Activated T-helper 2 cell treated with anti-CD3 and anti-CD28 coated beads, Interferon-gamma antibody, Interleukin-2, Interleukin-4, amounts not matched to agents 10 μg/mL and 5 μg/mL and 100 μg/mL, durations not matched to agents 14 hours and 24 hours and 36 hours (primary cell): ENCODE measurements at places on chromosomes 12 and 14. TPM values are rescaled to one million over a fixed set of nuclear protein-coding genes. Genes with fewer than 3 reads are reported as not detected.

CHFR gene
- total RNA-seq, result 55.0 and 59.9 TPM in 2 replicates

SLCO1C1 gene
- total RNA-seq, result not detected in 2 replicates

POTEM gene
- total RNA-seq, result not detected in 2 replicates

RDH11 gene
- total RNA-seq, result 78.4 and 82.9 TPM in 2 replicates

ARG2 gene
- total RNA-seq, result 19.2 and 21.1 TPM in 2 replicates

DNA sequence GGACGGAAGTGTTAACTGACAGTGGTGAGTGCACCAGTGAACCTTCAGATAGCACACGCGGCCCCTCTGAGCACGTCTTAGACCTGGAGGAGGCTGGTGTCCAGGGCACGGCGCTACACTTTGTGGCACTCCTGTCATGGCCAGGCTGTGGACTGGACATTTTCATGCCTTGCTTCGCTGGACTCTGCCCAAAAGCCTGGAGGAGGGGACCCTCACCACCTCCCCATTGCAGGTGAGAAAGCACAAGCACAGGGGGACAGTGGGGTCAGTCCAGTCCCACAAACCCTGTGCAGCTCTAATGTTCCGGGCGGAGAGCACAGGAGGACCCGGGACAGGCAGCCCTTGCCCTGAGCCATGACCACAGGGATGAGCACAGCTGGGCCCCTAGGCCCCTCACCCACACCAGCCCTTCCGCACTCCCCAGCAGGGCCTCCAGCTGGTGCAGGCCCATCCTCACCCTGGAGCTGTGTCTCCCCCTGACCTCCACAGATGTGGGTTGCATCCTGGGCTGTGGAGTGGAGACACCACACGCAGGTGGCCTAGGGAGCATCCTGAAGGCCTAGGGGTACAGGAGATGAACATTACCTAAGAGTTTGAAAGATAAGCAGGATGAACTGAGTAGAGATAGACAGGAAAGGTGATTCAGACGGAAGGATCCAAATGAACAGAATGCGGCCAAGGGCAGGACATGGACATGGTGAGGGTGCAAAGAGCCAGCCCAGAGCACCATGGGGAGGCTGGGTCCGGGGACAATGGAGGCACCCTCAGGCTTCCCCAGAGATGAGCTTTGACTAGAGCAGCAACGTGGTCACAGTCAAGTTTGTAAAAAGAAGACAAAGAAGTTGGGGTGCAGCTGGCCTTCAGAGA, 132.8 kb downstream of the BCL11B start:
- no peaks in the 10 kb centered on the region for H3K36me3 ChIP-seq
- no peaks in the 10 kb centered on the region for H3K27me3 ChIP-seq
- H3K4me3 ChIP-seq, result no peak overlapping the region
- H3K27ac ChIP-seq, result no peak overlapping the region

GRCh38 chr14:75280831-75281653, 2.4 kb downstream of the FOS start:
- no peak for DNase-seq
- H3K27me3 ChIP-seq, result peaks cover 40% of the 10 kb centered on the region
- no peak overlapping the region for H3K27ac ChIP-seq

GRCh38 chr12:54273981-54274380, 5.9 kb downstream of the CBX5 start:
- peaks cover 51% of the 10 kb centered on the region for H3K4me1 ChIP-seq
- H3K36me3 ChIP-seq, result peaks cover 55% of the 10 kb centered on the region
- H3K4me3 ChIP-seq, result no peak overlapping the region
- no peak for DNase-seq
- no peaks in the 10 kb centered on the region for H3K27me3 ChIP-seq

GRCh38 chr14:51981218-51981854, 8.0 kb upstream of the RTRAF start:
- DNase-seq, result no peak
- peaks cover 2% of the 10 kb centered on the region for H3K27me3 ChIP-seq
- peaks cover 10% of the 10 kb centered on the region for H3K4me1 ChIP-seq
- no peak overlapping the region for H3K4me3 ChIP-seq
- no peak overlapping the region for H3K27ac ChIP-seq

DNA sequence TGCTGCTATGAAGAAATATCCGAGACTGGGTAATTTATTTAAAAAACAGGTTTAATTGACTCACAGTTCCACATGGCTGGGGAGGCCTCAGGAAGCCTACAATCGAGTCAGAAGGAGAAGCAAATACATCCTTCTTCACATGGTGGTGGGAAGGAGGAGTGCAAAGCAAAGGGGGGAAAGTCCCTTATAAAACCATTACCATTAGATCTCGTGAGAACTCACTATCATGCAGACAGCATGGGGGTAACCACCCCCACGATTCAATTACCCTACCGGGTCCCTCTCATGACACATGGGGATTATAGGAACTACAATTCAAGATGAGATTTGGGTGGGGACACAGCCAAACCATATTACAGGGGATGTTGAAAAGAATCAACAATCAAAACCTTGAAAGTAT, 74.9 kb downstream of the PPM1H start:
- no peaks in the 10 kb centered on the region for H3K4me1 ChIP-seq
- H3K27me3 ChIP-seq, result peaks cover 4% of the 10 kb centered on the region
- DNase-seq, result no peak
- no peaks in the 10 kb centered on the region for H3K36me3 ChIP-seq
- no peak overlapping the region for H3K4me3 ChIP-seq
- H3K27ac ChIP-seq, result no peak overlapping the region

DNA sequence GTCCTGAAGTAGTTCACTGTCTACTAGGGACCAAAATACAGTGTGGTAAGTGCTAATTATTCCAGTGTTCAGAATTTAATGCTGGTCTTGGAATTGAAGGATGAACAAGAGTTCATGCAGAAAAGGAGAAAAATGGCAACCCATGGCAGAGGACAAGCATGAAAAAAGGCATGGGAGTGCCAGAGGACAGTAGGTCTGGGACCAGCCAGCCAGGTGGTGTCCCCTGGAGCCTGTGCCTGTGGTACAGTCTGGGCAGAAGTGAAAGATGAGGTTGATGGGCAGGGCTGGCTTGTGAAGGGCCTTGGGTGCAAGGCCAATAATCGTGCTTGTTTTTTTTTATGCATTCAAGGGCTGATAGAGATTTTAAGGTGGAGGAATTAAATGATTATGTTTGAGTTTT, 21.0 kb downstream of the C12orf75 start:
- H3K4me1 ChIP-seq, result peaks cover 70% of the 10 kb centered on the region
- peak overlapping the region; percentile 82 for H3K27ac ChIP-seq
- peak overlapping the region; percentile 46 for H3K4me3 ChIP-seq
- DNase-seq, result no peak
- no peaks in the 10 kb centered on the region for H3K27me3 ChIP-seq

DNA sequence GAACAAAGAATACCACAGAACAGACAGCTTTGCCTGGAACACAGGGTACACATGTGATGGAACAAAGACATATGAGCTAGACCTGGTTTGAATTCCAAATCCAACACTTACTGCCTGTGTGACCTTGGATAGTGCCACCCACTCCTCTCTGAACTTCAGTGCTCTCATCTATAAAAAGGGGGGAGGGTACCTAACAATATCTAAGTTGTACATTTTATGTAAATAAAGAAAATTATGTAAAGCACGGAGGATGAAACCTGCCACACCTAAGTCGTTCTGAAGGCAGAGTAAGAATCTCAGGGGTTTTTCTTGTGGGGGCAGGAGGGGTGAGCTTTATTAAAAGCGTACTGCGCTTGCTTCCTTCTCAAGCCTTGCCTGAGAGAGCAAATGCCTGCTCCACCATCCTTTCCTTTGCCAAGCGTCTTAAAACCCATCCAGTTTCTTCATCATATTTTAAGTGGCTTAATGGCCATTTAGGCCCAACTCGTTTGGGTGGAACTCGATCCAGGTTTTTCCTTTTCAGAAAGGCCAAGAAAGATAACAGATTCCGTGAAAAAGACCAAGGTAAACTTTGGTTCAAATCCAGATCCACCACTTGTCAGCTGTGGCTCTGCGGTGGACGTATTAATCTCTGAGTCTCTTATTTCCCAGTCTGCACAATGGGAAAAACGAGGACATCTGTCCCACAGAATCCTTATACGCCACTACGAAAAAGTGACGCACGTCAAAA, 946 bp downstream of the DDX24 start:
- no peaks in the 10 kb centered on the region for H3K27me3 ChIP-seq
- peaks cover 51% of the 10 kb centered on the region for H3K4me1 ChIP-seq
- peak overlapping the region; percentile 100 for H3K27ac ChIP-seq
- H3K4me3 ChIP-seq, result peak overlapping the region; percentile 99

DNA sequence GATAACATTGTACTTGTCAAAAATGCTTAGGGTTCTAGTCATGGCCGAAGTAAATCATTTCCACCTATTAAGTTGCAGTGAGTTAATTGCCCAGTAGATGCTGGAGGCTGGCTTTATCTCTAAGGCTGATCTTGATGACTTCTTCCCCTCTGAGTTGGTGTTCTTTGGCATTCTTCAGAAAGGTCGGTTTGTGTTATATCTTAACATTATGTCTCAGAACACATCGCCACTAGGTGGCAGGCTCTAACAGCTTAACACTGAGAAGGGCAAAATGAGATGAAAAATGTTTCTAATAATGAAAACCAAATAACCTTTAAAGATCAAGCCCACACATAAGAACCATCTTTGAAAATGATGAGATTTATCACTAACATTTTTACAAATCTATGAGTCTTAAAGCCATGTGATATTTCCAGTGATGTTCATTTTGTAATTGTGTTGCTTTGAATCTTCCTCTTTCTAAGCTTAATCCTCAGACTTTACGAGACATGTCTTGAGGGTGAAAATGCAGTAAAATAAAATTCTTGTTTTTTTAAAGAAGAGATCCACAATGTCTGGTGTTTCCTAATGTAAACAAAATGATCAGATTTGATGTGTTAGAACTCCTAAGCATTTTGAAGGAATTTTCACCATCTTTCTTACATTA, 28.6 kb downstream of the SUDS3 start:
- peak; percentile 21 for DNase-seq
- no peak overlapping the region for H3K27ac ChIP-seq
- H3K4me1 ChIP-seq, result peaks cover 8% of the 10 kb centered on the region
- H3K27me3 ChIP-seq, result no peaks in the 10 kb centered on the region

GRCh38 chr12:20514598-20514997, 146.3 kb downstream of the PDE3A start:
- H3K4me3 ChIP-seq, result no peak overlapping the region
- DNase-seq, result no peak
- no peaks in the 10 kb centered on the region for H3K4me1 ChIP-seq
- no peak overlapping the region for H3K27ac ChIP-seq
- no peaks in the 10 kb centered on the region for H3K27me3 ChIP-seq

DNA sequence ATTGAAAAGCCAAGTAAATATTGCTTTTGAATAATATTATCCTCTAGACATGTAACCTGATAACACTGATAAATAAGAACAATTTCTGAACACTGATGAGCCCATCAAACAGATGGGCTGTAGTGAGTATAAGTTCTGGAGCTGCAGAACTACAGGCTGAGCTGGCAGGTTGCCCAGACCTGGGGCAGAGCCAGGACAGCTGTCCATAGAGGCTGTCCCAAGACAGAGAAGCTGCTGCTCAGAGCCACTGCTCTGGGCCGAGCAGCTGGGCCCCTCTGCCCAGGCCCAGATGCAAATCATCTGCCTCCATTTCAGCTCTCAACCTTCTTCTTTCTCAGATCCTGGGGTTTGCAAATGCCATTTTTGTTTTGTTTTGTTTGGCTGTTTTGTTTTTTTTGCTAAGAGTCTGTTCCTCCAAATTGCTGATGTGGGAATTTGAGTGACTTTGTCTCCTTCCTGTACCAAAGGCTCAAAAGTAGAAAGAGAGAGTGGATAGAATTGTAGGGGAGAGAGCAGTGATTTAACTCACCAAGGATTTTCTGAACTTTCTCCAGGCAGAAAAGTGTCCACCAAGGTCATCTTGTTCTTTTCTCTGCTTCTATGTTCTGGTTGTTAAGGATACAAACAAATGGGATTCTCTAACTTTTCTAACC, 4.0 kb upstream of the TESPA1 start:
- peaks cover 24% of the 10 kb centered on the region for H3K36me3 ChIP-seq
- no peak overlapping the region for H3K4me3 ChIP-seq
- peaks cover 71% of the 10 kb centered on the region for H3K4me1 ChIP-seq
- no peak for DNase-seq

DNA sequence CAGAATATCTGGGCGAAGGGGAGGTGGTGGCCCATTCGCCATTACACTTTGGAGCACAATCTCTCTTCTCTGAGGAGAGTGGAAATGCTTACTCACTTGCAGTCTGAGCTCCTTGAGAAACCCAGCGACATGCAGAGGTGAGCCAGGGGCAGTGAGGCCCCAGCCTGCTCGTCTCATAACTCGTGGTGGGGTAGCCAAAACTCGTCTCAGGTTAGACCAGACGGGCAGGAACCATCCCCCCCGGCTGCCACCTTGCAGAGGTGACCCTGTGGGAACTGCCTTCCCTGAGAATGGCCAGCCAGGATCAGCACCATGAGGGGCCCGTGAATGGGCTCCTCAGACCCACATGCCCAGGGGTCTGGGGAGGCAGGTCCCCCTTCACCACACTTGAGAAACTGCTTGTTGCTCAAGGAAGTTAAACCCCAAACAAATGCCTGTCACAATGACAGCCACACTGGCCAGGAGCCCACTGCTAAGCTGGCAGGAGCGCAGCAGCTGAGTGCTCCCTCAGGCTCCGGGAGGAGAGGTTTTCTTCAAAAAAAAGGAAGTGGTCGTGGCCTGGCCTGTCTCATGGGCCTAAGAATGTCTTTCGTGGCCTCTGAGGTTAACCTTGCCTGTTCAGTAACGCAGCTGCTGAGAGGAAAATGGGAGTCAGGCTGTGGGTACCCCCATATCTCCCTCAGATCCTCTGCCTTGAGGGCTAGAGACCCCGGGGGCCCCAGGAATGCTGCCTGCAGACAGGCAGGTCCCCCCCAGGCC, 9.2 kb upstream of the ALDH2 start:
- DNase-seq, result peak; percentile 14
- H3K4me1 ChIP-seq, result peaks cover 16% of the 10 kb centered on the region
- H3K27ac ChIP-seq, result no peak overlapping the region
- H3K27me3 ChIP-seq, result peaks cover 3% of the 10 kb centered on the region

GRCh38 chr14:45743884-45744283, 490.9 kb upstream of the MIS18BP1 start:
- no peaks in the 10 kb centered on the region for H3K4me1 ChIP-seq
- H3K27me3 ChIP-seq, result no peaks in the 10 kb centered on the region
- H3K36me3 ChIP-seq, result no peaks in the 10 kb centered on the region

DNA sequence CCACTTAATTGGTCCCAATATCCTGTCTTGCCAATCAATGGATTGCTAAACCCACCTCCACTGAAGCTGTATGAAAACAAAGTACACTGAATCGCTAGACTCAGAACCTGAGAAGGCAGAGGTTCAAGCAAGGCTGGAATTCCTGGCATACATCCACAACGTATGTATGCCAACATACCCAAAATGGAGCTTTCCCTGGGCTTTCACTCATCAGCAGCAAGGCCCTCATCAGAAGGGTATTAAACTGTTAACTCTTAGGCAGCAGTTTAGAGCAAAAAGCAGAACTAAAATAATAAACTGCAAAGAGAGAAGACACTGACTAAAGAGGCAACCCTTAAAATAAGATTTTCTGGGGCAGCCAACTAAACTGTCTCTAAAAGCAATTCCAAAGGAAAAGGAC, 13.6 kb downstream of the MED13L start:
- H3K27ac ChIP-seq, result no peak overlapping the region
- H3K36me3 ChIP-seq, result no peaks in the 10 kb centered on the region
- no peaks in the 10 kb centered on the region for H3K27me3 ChIP-seq
- peaks cover 32% of the 10 kb centered on the region for H3K4me1 ChIP-seq
- no peak for DNase-seq
- H3K4me3 ChIP-seq, result no peak overlapping the region
